NCI-H1048 (cell line): ENCODE measurements at places on chromosomes 16 and 17.

DNA sequence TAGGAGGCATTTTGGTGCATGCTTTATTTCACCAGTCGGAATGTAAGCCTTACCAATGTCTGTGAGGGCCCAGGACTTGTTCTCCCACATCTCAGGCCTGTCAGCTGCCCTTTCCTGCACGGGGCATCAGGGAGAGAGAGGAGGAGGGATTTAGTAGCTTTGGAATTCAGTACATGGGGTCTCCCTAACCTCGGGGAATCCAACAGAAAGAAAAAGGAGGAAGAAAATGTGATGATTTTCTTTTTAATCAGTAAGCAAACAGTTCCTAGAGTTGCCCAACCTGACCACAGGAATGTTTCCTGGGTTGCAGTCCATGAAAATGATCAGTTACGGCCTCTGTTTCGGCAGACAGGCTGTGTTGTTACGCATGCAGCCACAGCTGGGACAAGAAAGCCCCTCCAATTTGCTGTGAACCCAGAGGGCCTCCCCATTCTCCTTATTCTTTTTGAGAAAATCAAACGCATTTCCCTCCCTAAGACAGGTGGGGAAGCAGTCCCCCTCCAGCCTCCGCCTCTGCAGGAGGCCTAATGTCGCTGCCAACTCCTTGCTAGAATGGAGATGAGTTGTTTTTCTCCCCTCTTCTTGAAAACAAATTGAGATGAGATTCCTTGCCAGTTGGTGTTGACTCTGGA, 53.1 kb upstream of the TANGO6 start:
- DNase-seq = no peak

DNA sequence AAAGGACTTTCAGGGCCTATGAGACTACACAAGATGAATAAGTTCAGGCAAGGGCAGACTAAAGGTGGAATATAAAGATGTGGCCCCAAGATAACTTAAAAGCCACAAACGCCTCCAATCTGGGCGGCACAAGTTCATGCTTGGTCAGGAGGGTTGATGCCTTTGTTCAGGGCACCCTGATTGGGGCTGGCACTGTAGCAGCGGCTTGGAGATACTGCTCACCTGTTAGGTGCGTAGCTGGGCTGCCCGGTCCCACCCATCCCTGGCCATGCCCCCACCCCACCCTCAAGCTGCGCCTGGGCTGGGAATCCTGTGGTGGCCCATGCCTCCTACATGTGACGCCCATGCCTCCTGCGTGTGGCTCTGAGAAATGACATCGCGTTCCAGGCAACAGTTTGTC, 12.5 kb upstream of the SLC13A2 start:
- no peak for DNase-seq

DNA sequence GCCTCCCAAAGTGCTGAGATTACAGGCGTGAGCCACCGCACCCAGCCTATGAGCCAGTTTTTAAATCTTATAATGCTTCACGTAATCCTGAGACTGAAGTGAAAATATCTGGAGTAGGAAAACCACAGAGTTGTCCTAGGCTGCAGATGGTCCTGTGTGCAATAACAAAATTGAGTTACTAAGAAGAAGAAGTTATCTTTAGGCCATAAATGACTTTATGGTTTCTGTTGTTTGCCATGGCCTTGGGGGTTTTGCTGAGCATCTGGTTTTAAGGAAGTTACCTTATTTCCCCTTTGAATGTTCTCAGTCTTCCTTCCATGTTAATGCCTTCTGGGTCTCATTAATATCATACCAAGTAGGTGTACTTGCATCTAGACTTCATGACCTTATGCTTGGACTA, 16.5 kb downstream of the NMT1 start:
- no peak for DNase-seq

DNA sequence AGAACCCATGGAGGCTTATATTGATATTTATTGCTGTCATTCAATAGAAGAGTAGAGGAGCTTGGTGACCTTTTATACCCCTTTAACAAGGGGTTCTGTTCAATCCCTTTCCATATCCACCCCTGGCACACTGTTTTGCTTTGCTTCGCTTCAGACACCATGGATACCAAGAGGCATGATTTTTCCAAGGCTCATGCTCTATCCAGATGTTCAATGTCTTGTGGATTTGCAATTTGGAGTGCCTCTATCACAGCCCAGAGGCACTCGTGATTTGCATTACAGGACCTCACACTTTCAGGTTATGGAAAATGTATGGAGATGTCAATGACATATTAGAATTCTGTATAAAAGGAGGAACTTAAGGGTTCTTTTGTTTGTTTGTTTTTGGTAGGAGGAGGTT, 21.5 kb downstream of the CFAP20 start:
- no peak for DNase-seq

GRCh38 chr16:84150926-84151325, 5.8 kb downstream of the DNAAF1 start:
- no peak for DNase-seq

DNA sequence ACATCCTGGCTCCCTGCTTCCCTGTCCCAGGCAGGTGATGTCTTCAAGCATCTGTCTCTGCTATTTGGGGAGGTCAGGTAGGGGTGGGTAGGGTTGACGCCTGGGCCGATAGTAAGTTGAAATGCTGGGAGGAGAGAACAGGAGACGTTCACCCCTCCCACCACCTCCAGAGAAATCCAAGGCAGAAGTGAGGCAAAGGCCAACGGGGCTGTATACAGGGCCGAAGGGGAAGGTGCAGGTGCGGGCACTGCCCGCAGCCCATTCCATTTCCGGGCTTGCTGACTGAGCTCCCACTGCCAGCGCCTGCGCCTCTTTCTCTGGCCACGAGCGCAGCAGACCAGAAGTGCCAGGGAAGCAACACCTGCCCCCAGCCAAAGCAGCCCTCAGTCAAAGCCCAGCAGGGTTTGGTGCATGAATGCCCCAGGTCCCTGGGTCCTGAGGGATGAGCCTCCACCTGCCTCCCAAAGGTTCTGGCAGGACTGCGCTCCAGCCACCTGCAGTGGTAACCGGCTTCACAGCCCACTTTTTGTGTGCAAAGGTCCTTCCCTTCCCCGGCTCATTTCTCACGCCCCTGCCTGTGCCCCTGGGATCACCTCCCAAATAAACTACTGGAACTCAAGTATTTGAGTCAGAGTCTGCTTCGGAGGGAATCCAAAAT, 127.6 kb upstream of the TNRC6C start:
- no peak for DNase-seq

DNA sequence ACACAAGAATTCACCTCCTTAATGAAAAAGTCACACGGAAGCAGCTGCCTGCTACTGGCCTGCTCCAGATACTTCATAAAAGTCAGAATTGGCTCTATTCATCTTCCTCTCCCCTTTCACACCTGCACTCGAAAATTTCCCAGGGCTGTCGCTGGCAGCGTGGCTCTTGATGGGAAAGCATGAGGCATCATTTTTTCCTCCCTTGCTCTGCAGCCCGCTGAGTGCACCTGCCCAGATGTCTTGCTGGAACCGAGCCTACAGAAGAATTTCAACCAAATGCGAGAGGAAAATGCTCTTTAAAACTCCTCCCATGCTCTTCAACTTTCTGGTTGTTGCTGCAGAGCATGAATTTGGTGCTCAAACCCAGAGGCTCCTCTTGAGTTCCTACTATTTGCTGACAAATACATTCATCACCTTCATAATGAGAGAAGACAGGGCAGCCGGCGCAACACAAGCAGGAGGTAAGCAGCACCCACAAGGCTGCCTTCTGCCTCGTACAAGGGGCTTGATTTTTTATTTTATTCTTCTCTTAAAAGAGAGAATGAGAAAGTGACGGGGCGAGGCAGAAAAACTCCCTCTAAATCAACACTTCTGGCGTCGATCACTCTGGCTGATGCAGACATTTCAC, 146.8 kb downstream of the ZFHX3 start:
- no peak for DNase-seq

DNA sequence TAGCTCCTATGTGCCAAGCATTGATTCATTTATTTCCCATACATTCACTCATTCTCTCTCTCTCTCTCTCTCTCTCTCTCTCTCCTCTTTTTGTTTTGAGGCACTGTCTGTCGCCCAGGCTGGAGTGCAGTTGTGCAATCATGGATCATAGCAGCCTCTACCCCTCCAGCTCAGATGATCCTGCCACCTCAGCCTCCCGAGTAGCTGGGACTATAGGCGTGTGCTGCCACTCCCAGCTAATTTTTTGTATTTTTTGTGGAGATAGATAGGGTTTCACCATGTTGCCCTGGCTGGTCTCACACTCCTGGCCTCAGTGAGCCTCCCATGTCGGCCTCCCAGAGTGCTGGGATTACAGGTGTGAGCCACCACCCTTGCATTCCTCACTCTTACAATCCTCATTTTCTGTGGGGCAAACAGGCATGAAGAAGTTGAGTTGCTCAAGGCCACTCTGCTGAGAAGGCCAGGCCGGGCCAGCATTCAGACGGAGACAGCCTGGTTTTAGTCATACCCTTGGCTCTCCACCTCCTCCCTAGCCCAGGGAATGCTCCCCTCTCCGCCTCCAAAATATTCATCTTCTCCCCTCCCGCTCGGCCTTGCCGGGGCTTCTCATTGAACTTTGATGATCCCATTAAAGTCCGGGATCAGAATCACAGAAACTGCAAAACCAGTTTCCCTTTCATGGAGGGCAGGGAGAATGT, 765 bp upstream of the PRM2 start:
- no peak for DNase-seq

- no peak for DNase-seq
These were observed 389.0 kb downstream of the MAF start for GRCh38 chr16:79211586-79211985.

DNA sequence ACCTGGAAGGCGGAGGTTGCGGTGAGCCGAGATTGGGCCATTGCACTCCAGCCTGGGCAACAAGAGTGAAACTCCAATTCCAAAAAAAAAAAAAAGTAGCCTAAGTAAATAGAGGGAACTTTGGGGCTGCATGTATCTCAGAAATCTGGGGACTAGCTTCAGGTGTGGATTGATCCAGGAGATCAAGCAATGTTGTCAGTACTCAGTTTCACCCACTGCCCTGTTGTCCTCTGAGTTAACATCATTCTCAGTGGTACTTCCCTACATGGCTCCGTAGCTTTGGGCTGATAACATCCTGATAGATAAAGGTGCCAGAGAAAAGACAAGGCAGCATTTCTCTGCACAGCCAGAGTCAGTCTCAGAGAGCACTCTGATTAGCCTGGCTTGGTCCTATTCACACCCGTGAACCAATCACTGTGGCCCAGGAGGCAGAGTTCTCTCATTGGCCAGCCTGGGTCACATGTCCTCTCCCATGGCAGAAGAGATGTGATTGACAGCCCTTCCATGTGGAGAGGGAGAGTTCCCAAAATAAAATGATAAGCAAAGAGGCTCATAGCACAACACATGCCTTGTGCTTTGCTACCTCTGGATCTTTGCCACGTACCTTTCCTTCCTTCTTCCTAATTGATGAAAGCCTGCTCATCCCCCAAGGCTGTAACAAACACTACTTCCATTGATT, 99.6 kb downstream of the ABCC1 start:
- DNase-seq = no peak

- no peak for DNase-seq
These were observed 92.1 kb downstream of the TBC1D16 start for GRCh38 chr17:79943347-79944241.

- DNase-seq = no peak
These were observed 28.8 kb upstream of the ST6GALNAC1 start for GRCh38 chr17:76672270-76672851.

GRCh38 chr17:48131216-48131824, 23.8 kb downstream of the SNX11 start:
- DNase-seq = peak; percentile 28

- no peak for DNase-seq
These were observed 119.2 kb upstream of the CACNG5 start for GRCh38 chr17:66715745-66716156.

GRCh38 chr16:54926166-54926838, 4.4 kb upstream of the IRX5 start:
- no peak for DNase-seq

GRCh38 chr17:16459855-16460550, 32.0 kb downstream of the LRRC75A start:
- DNase-seq = no peak

- DNase-seq = no peak
These were observed 21.2 kb downstream of the CLEC16A start for GRCh38 chr16:10965440-10966061.

- no peak for DNase-seq
These were observed 186.2 kb downstream of the IRF8 start for GRCh38 chr16:86085161-86085611.

DNA sequence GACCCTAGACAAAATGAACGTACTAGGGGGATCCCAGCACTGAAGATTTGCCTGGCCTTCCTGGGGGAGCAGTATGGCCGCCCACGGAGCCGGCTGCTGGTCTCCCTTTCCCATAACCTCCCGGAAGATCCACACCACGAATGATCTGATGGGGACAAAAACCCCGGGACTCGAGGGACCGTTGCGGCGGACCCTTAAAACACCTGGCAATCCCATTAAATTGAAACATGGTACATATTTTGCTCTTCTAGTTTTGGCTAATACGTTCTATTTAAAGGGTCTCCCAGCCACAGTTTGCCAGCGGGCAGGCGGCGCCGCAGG, 45.2 kb upstream of the LCMT1 start:
- DNase-seq = no peak

GRCh38 chr16:53852678-53853077, 148.7 kb downstream of the FTO start:
- DNase-seq = no peak

- DNase-seq = no peak
These were observed 129.7 kb upstream of the GSE1 start for GRCh38 chr16:85483424-85483823.

DNA sequence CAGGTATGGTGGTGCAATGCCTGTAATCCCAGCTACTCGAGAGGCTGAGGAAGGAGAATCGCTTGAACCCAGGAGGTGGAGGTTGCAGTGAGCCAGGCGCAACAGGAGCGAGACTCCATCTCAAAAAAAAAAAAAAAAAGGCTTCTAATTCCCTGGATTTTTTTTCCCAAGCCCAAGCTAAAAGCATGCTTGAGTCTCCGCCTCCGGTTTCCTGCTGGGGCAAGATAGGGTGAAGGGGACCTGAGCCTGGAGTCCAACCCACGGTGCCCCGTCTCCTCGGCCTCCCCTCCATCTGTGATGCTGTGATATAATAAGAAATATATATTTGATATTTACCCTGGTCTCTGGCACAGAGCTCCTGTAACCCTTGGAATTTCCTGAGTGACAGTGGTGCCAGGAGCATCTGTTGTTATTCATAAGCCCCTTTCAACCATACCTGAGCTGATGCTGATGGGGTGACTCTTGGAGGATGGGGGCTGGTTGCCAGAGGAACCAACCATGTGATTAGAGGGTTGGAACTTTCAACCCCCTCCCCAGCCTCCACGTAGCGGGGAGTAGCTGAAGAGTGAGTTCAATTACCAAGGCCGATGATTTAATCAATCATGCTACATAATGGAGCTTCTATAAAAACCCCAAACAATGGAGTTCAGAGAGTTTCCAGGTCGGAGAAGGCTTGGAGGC, 12.8 kb upstream of the TNK1 start:
- DNase-seq = no peak
